Vagina (tissue), 2 donors: ENCODE measurements at places on chromosomes 16 and 17.

DNA sequence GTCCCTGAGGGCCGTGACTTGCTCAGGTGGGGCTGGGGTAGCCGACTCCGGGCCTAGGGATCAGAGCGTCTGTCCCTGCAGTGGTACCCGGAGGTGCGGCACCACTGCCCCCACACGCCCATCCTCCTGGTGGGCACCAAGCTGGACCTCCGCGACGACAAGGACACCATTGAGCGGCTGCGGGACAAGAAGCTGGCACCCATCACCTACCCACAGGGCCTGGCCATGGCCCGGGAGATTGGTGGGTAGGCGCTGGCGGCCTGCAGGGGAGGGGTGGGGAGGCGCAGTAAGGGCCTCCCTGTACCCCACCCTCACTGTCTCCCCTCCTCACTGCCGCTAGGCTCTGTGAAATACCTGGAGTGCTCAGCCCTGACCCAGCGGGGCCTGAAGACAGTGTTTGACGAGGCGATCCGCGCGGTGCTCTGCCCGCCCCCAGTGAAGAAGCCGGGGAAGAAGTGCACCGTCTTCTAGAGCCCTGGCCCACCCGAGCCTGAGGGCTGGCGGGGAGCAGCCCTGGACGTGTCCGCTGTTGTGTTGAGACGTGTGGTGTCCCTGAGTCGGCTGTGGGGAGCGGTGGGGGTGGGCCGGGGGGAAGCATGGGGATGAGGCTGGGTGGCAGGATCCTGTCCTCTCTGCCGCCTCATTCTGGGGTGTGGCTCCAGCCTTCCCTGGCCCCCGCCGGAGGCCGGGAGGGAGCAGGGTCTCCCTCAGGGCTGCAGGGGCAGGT, 2.0 kb downstream of the RAC3 start:
- DNase-seq = no peak

DNA sequence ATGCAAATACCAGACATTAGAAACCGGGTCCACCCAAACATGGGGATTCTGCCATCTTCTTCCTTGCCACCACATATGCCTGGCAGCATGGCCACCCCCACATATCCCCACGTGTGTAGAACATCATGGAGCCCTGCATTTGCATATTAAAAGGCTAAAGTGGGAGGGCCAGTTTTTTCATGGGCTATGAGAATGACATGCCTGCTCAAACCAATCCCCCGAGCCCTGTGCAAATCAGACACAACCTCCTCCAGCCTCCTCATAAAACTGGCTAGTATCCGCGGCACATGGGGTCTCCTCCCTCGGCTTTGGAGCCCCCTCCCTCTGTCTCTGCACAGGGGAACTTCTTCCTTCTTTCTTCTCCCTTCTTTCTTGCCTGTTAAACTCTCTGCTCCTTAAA, 174.9 kb upstream of the WSCD1 start:
- no peak for DNase-seq

DNA sequence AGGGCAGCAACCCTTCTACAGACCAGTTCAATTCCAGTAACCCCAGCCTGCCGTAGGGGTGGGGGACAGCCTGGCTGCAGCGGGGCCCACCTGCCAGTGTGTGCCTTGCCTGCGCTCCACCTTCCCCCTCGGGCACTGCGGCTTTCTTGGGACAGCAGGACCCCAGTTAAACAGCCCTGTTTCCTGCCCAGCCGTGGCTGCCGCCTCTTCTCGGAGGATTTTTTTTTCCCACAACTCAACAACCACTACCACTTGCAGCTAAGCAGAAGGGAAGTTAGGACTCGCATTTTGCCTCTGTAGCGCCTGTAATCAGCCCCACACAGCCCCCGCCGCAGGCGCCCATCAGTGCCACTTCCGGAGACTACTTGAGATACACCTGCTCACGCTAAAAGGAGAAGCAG, 76.1 kb downstream of the RAI1 start:
- DNase-seq = no peak

DNA sequence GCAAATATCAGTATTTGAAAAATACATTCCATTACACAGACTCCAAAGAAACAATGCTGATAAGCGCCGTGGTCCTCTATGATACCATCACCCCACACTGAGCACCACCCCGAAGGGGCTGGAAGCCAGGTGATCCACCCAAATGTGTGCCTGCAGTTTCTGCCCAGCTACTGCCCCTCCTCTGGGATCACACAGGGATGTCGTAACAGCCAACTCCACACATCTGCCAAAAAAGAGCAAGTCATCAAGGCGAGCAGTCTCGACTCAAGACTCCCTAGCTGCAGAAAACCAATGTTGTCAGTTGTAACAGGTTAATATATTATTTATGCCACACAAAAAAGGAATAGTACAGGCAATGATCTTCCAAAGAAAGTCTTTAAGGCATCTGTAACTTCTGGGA, 21.0 kb downstream of the CYB5D2 start:
- DNase-seq = no peak

DNA sequence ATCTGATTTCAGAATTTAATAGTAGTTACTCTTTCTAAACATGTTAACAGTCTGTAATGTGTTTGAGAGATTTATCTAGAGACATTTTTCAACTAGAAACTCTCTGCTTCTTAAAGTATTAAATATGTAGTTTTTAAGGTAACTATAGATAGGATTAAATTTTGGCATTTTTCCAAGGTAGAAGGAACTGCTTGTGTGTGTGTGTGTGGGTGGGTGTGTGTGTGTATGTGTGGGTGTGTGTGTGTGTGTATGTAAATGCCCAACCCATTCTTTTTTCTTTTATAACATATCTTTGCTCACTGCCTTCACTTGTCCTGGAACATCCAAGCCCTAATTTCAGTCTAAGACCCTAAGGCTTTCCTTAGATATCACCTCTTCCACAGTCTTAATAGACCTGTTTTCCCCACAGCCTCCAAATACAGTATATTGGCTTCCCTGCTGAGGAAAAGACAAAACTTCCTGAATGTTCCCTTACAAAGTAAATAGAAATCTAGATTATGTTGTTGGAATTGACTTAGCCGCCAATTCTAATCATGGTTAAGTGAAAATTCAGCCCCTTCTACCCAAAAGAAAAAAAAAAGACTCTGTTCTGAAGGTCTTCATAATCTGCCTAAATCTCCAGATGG, 33.5 kb downstream of the NUP93 start:
- DNase-seq = no peak

GRCh38 chr16:22070361-22071330, 21.7 kb upstream of the VWA3A start:
- no peak for DNase-seq

- no peak for DNase-seq
Observed at GRCh38 chr17:75652934-75653549, 13.9 kb downstream of the RECQL5 start.

- DNase-seq = no peak
Observed at GRCh38 chr16:56657555-56658326, at the start of gene MT1F. MT1F (plus strand) TSS chr16:56657959; CDS start chr16:56658059, 100 bp downstream.

DNA sequence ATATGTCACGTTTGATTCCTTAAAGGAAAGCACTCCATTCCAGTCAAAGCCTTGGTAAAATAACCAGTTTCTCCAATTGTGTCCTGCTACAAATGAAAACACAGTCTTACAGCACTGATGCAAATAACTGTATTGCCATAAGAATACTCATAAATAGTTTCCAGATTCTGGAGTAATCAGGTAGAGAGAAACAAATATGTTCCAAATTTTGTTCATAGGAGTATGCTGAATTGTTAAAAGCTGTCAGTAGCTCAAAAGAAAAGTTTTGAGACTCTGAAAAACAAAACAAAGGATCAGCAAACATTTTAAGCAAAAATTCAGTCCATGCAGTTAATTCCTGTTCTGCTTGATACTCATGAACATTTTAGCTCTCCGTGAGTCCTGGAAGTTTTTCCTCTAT, 7.8 kb downstream of the DHRS7B start:
- no peak for DNase-seq
